ENCODE measurements at places on chromosomes 4 and X. TPM values are rescaled to one million over a fixed set of nuclear protein-coding genes. Genes with fewer than 3 reads are reported as not detected.

Gene MAP3K15
- total RNA-seq, result not detected

Gene ADH7
- not detected for total RNA-seq

Gene GLRA3
- not detected for total RNA-seq

Gene CA5B
- 6.8 TPM for total RNA-seq

Gene ZFP92
- not detected for total RNA-seq

Gene NKX6-1
- 0.64 TPM for total RNA-seq

Gene EXOC1L
- not detected for total RNA-seq

Gene DNAAF6
- not detected for total RNA-seq

Gene BBS7
- total RNA-seq, result 8.0 TPM

Gene CT55
- total RNA-seq, result not detected

Gene SPARCL1
- total RNA-seq, result 0.07 TPM
